ENCODE measurements at places on chromosomes 6 and 20.

- no peak for DNase-seq
These were observed 9.4 kb upstream of the CCN2 start for GRCh38 chr6:131960371-131961133.

GRCh38 chr6:81876971-81877370 is 124.5 kb upstream of the TENT5A start:
- DNase-seq: no peak

GRCh38 chr6:17768881-17769280 is 62.2 kb upstream of the NUP153 start:
- no peak for DNase-seq

GRCh38 chr6:120198033-120198432 is 848.5 kb upstream of the MAN1A1 start:
- DNase-seq: no peak

DNA sequence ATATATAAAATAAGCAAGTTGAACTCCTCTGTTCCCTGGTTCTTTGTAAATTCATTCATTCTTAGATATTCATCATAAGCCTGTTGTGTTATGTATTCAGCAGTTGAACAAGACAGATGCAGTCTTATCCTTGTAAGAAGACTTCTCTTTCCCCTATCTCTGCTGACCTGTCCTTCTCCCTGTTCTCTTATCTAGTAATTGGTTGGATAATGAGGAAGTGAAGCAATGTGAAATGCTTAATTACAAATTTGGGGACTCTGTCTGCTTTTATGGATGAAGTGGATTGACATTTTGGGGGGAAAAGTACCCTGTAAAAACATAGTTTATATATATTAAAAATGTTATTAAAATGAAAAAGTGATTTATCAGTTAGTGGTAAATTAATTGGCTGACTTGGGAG is 37.0 kb downstream of the CDKAL1 start:
- DNase-seq: no peak

GRCh38 chr6:134020968-134021367 is 31.5 kb downstream of the SLC2A12 start:
- no peak for DNase-seq

- no peak for DNase-seq
These were observed 353.0 kb upstream of the MAP3K7 start for GRCh38 chr6:90939906-90940305.

DNA sequence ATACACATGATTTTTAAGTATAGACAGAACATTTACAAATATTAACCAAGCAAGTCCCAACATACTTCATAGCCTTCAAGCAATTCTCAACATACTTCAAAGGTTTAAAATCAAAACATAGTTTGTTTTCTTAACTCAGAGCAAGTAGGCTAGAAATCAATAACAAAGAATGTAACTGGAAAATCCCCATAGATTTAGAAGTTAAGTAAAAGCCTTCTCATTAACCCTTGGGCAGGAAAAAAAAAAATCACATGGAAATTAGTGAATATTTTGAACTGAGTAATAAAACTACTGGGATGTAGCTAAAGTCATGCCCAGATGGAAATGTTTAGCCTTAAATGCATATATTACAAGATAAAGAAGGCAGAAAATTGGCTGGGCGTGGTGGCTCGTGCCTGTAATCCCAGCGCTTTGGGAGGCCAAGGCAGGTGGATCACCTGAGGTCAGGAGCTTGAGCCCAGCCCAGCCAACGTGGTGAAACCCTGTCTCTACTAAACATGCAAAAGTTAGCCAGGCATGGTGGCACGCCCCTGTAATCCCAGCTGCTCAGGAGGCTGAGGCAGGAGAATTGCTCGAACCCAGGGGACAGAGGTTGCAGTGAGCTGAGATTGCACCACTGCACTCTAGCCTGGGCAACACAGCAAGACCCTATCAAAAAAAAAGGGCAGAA is 316.1 kb downstream of the TAF4 start:
- no peak for DNase-seq

GRCh38 chr20:21090721-21091120 is 15.4 kb downstream of the LINC00237 start:
- DNase-seq: no peak

DNA sequence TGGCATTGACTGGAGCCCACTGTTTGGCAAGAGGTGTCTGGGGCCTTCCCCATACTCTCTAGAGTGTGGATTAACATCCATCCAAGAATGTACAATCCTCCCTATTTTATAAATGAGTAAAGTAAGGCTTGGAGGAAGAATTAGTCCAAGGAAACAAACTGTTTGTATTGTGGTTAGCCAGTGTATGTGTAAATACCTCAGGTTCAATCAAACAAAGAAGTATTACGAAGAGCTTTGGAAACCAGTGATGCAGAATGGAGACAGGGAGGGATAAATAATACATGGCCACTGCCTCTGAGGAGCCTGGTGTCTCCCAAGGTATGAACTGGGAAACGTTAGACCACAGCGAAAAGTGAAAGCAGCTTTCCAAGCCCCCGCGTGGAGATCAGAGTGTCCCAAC is 226.6 kb upstream of the RIN2 start:
- no peak for DNase-seq

DNA sequence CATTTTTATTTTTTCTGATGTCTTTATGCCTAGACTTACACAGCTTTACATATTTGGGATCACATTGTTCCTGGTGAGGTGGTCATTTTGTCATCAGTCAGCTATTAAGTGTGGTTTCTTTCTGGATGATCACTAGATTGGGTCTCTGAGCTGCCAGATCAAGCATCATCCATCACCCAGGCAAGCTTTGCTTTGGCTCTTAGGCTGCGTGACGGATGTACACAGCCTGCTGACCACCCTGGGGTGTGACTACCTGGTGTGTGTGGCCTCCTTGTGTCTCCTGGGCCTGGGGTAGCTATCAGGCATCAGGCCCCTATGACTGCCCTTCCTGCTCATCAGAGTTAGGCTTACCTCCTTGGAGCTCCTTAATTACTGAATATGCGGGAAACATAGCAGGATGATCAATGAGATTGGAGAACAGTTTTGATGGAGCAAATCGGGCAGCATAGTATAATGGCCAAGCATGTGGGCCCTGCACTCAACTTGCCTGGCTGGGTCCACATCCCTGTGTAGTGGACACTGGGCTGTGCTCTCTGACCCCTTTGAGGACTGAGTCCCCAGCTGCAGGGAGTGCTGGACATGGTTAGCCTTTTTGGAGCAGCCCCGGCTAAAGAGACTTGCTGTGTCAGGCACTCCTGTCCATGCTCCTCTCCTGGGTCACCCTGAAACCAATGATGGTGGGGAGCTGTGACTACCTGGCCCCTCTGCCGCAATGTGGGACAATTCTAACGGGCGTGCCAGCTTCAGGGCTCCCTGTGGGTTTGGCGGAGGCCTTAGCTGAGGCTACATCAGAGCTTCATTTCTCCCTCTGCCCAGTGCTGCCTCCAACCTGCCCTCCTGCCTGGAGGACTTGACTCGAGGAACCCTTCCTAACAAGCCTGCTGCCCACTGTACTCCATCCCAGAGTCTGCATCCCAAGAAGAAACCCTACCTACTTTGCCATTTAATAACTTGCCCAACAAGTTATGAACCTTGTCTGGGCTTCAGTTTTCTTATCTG is 8.2 kb downstream of the DAAM2 start:
- DNase-seq: no peak

DNA sequence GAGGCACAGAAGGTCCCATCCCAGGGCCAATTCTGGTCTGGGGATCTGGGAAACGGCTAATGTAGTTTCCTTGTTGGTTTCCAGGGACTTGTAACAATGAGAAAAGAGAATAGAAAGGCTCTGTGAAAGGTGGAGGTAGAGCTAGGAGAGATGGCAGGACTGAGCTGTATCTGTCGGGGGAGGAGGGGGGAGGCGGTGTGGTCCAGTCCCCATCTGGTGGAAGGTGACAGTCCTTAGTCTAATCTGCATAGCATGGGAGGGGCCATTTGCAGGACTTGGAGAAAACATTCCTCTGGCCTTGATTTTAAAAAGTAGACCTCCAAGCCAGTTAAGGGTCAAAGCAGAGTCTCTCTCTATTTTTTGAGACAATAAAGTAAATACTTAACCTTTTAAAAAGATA is 137.1 kb downstream of the DNAH8 start:
- DNase-seq: no peak

DNA sequence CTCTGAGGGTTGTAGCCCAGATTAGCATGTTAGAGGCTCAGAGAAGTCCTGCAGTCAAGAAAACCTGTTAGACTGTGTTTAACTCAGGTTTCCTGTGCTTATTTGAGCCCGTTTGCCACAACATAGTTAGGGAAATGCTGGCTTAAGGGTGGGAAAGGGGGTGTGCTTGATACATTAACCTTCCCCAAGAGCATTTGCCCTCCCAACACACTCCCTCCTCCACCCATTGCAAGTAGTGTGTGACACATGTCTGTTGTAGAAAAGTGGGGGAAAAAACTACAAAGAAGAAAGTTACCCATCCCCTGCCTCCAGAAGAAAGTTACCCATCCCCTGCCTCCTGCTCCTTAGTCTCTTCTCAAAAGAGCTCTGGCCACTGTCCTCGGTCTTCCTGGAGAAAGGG is 36.8 kb upstream of the MRPS18A start:
- DNase-seq: no peak

GRCh38 chr6:81818901-81819361 is 66.5 kb upstream of the TENT5A start:
- no peak for DNase-seq

DNA sequence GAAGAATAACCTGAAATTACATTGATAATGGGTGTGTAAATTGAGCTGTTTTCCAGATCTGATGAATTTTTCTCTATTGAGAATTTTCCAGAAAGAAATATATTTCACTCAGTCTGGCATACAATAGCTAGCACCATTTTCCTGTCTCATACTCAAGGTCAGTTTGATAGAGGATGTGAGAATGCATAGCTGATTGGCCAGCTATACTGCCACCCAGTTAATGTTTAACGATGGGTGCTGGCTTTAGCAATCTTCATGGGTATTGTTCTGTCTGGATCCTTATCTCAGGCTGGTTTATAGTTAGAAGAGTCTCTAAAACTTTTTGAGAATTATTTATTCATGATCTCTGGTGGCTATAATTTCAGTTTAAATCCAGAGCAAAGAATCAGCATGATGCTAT is 147.4 kb downstream of the HDGFL1 start:
- no peak for DNase-seq

DNA sequence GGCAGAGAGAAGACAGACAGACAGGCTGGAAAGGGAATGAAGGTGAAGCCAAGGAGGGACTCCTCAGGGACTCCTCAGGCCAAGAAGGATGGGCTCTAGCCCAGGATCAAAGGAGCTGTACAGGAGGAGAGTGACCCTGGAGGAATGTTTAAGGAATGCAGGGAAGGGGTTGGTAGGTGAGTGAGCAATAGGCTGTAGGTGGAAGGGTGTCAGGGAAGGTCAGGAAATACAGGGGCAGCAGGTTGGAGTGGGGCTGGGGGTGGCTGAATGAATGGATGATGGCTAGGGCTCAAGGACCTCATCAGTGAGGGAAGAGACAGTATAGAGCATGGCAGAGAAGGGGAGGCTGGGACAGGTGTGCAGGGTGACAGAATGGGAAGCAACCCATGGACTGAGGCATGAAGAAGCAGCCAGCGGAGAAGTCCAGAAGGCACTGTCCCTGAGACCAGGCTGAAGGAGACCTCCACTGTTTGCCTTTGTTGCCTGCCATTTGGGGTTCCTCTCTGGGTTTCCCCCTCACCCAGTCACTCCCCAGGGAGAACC is 13.2 kb downstream of the SYNGAP1 start:
- no peak for DNase-seq

- no peak for DNase-seq
These were observed 83.3 kb downstream of the SYCP2 start for GRCh38 chr20:59850018-59850641.

Data from stimulated activated CD8-positive, alpha-beta memory T cell treated with anti-CD3 and anti-CD28 coated beads, Interleukin-7, amount 100 ng/mL, for 48 hours (primary cell).